Natural killer cell (primary cell): ENCODE measurements at places on chromosomes 6 and 20.

DNA sequence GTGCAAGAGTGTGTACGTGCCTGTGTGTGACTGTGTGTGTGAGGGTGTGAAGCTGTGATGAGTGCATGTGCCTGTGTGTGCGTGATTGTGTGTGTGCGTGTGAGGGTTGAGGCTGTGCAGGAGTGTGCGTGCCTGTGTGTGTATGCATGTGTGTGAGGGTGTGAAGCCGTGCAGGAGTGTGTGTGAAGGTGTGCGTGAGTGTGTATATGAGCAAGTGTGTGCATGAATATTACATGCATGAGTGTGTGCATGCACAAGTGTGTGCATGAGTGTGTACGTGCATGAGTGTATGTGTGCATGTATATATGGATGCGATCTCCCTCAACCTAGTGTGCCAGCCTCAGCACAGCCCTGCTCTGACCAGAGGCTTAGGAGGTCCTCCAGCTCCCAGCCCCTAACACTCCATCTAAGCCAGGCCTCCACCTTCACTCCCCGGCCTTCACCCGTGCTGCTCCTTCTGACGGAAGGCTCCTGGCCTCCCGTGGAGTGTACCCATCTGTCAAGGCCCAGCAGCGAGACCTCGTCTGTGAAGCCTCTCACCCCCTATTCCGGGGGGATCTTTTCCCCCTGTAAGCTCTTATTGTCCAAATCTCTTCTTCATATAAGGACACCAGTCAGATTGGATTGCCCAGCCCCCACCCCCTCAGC, 19.9 kb upstream of the PHACTR3 start:
- DNase-seq: no peak

GRCh38 chr6:165096868-165097267, 212.5 kb downstream of the C6orf118 start:
- no peak for DNase-seq

GRCh38 chr20:20606050-20606449, 106.4 kb downstream of the RALGAPA2 start:
- DNase-seq: no peak

- DNase-seq: no peak
Observed at GRCh38 chr6:147161974-147162495, 42.2 kb upstream of the STXBP5 start.

GRCh38 chr20:32805721-32806120, 14.0 kb upstream of the MAPRE1 start:
- no peak for DNase-seq

GRCh38 chr20:53856300-53857295, 213.8 kb downstream of the BCAS1 start:
- no peak for DNase-seq

DNA sequence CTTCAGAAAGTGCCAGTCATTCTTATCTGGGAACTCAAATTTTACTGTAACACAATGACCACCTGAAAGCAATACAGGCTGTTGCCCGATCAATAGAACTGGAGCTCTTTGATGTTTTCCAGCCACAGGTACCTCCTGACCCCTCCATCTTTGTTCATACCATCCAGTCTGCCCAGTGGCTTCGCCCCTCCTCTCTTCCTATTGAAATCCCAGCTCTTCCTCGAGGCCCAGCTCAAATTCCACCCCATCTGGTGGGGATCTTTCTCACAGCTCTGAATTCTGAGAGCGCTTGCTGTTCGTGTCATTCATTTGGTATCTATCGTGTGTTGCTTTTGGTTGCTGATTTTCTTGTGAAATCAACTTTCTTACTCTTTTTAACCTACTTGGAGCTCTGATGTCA, 87.9 kb upstream of the CNKSR3 start:
- no peak for DNase-seq

DNA sequence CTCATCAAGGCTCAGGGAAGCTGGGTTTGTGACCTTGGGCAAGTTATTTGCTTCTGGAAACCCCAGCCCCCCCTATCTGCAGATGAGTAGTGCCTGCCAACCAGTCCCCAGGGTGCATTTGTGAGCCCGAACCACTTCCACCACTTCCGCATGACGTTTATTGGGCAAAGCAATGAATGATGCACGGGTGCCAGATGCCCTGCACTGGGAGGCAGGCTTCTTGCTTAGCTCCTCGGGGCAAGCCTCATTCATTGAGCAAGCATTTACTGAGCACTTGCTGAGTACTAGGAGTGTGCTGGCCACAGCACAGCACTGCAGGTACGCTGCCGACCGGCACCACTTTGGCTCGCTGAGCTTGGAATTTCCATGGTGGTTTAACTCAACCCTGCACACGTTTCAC, 60.2 kb downstream of the GNAS-AS1 start:
- no peak for DNase-seq

GRCh38 chr20:44288252-44288651, 22.8 kb downstream of the FITM2 start:
- no peak for DNase-seq

GRCh38 chr20:44547419-44547818, 25.5 kb upstream of the SERINC3 start:
- no peak for DNase-seq

- peak; percentile 66 for DNase-seq
Observed at GRCh38 chr20:49712996-49713752, 504 bp downstream of the B4GALT5 start.

- DNase-seq: no peak
Observed at GRCh38 chr6:157464653-157465535, 83.9 kb downstream of the ZDHHC14 start.

- DNase-seq: no peak
Observed at GRCh38 chr6:15063253-15063853, 182.5 kb upstream of the JARID2 start.

DNA sequence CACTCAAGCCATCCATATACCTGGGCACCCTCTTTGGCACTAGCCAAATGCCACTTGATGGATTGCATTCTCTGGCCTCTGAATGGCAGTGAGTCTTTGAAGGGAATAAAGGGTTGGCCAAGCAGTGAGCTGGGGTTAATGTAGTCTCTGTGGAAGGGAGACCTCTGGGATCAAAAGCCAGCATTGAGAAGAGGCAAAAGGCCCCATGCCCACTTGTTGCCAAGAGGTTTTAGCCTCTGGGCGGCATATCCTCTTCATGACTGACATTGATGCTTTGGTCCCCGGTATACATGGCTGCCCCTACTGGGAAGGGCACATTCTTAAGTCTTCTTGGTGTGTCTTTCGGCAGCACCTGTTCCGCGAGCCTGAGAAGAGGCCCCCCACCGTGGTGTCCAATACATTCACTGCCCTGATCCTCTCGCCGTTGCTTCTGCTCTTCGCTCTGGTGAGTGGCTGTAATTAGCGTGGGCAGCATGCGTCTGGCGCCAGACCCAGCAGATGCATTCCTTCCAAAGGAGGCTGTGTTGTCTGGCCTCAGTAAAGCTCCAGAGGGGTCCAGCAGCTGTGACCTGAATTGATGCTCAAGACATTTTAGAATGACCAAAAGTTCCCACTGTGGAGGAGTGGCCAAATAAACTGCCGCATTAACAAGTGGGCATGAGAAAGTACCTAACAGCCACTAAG, 29.5 kb downstream of the GHRH start:
- DNase-seq: no peak
